Activated CD8-positive, alpha-beta T cell treated with anti-CD3 and anti-CD28 coated beads, Interleukin-2, amount 10 ng/mL, durations not matched to agents 7 days and 5 days (primary cell): ENCODE measurements at places on chromosomes 5 and 9. TPM values are rescaled to one million over a fixed set of nuclear protein-coding genes. Genes with fewer than 3 reads are reported as not detected.

Gene PLK2
- 3.3 TPM for total RNA-seq

- no peak for DNase-seq
Measured at GRCh38 chr5:137084016-137084415, 415.1 kb downstream of the SPOCK1 start.

- DNase-seq: no peak
Measured at GRCh38 chr5:111069839-111070238, 1.7 kb upstream of the TSLP start.

DNA sequence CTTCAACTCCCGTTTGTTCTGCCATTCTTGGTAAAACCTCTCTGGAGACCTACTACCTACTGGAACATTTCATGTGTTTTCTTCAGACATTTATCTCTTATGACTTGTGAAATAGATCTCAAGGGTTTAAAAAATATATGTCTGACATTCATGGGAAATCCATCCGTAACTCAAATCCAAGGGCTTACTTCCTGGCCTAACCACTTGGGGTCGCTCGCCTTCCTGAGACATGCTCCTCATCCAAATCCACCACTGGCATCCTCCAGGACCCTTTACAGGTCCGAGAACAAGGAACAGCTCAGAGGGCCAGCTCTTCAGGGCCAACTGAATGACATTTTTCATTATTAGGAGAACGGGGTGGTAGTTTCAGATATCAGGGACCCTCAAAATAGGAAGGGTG, 235.1 kb upstream of the TUT7 start:
- no peak for DNase-seq

GRCh38 chr5:125377141-125377540, 630.7 kb upstream of the ZNF608 start:
- DNase-seq: no peak

DNA sequence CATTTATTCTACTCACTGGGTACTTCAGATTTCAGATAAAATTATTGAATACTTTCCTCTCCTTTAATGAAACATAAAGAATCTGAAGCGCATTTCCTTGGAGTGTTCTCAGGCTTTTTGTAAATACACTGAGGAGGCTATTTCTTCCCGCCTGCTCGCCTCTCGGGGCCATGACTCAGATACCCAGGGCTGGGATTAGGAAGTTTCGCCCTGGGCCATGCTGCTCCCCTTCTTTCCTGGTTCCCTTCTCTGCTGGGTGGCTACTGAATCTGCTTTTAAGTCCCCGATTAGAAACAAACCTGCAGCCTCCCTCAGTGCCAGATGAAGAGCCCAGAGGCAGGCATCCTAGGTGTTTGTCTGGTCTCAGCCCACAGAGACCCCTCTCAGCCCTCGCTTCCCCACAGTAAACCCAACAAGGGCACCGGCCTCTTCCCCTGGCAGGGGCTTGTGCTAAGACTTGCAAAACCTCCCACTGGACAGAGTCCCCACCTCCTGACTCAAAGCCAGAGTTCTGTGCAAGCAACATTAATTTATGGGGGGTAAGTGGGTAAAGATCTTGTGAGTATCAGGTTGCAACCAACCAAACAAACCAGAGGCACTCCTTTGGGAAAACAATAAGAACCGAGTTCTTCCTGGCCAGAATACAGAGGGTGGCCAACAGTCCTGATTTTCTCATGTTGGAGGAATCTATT, 30.7 kb upstream of the IRX1 start:
- DNase-seq: no peak
